ENCODE measurements at places on chromosomes 4 and X. TPM values are rescaled to one million over a fixed set of nuclear protein-coding genes. Genes with fewer than 3 reads are reported as not detected.

DNA sequence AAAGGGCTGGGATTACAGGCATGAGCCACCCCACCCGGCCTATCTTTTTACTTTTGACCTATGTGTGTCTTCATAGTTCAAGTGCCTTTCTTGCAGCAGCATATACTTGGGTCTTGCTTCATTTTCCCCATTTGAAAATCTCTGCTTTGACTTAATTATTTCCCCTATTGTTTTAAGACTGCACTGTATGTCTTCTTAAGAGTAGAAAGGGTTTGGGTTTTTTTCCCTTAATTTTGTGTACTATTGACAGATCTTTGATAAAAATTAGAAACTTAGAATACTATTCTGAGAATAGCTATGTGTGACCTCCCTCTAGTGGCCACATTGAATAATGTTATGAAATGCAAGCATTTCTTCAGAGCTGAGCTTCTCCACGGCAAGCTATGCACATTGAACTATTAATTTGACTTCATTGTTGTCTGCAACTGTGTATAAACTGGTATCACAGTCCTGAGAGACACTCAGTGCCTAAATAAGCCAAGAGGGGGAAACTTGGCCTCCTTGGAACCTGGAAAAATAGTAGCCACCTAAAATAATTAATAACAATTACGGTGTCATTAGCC lies 8.7 kb upstream of the SLC25A4 start:
- DNase-seq, result peak; percentile 54

DNA sequence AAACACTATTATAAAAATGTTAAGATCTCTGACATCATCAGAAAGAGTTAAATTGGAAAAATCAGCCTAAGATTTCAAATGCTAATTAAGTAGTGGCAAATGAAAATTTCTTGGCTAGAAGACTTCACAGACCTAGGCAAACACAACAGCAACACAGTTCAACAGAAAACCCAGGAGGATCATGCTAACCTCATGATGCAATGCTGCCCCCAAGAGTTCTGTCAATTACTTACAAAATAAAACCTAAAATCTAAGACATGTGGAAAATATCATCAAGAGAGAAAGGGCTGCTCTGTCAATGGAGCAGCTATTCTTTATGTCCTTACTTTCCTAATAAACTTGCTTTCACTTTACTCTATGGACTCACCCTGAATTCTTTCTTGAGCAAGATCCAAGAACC lies 21.0 kb downstream of the S100G start:
- peak; percentile 39 for DNase-seq

DNA sequence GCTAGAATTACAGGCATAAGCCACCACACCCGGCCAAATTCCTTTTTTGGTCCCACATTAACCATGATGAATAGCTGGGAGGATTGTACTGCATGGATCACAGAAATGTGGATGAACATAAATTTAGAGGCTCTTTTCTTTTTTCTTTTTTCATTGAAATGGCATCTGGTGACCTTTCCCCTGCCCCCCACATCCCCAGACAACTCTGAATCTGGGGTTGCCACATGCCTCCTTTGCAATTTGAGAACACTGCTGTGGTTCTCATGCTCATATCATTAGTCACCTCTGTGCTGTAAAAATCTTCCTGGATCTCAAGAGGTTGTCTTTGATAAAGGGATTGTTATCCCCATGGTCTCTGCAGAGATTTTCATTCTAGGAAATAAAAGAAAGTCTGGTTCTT lies 22.8 kb upstream of the FMR1NB start:
- no peak for DNase-seq

- peak; percentile 2 for DNase-seq
These were observed 7.9 kb upstream of the GPM6B start for GRCh38 chrX:13824746-13825145.

GRCh38 chrX:130075777-130076176 lies 34.5 kb downstream of the ELF4 start:
- DNase-seq, result no peak

GRCh38 chr4:141131723-141132071 lies 1.6 kb downstream of the RNF150 start:
- DNase-seq, result no peak

- peak; percentile 56 for DNase-seq
These were observed 41.0 kb upstream of the UCP1 start for GRCh38 chr4:140609548-140610425.

DNA sequence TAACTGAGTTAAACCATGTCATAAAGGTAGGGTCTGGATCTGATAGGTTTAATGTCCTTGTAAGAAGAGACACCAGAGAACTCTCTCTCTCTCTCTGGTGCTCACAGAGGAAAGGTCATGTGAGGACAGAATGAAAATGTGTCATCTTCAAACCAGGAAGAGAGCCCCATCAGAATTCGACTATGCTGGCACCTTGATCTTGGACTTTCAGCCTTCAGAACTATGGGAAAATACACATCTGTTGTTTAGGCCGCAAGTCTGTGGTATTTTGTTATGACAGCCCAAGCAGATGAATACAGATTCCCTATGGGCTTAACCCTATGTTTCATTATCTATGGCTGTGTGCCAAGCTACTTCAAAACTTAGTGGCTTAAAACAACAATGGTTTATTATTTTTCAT lies 105.5 kb upstream of the DDIT4L start:
- DNase-seq, result no peak

DNA sequence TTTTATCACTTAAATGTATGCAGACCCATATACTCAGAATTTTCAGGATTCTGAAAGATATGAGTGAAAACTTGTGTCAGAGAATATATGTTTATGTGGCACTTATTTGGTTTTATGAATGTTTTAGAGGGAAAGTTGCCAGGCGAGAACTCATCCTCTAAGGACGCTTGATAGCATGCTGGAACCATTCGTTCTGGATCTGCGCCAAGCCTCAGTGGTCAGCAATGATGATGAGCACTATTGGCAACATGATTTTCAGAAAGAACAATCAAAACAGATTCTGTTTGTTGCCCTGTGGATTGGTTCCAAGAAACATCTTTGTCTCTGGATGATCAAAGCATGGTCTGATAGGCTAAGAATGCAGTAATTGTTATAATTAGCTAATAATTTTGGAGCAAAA lies 32.1 kb upstream of the RAPGEF2 start:
- no peak for DNase-seq

DNA sequence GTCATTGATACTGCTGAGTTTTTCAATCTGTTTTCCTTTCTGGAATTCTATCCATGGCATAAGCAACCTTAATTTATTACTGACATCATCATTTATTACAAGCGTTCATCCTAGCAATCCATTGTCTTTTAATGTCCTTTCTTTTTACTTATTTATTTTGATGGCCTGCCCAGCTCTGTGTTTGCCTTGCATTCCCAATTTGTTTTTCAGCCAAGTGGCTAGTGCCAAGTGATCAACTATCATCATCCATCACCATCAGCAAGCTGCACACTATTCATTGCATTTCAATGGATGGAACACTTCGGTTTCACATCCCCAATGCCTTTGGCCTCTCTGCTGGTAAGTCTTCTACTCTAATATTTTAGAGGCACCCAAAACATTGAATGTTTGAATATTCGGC lies 831.7 kb upstream of the EPHA5 start:
- no peak for DNase-seq

GRCh38 chr4:109701566-109702410 lies 1.5 kb downstream of the CASP6 start:
- DNase-seq, result peak; percentile 85

GRCh38 chrX:139640259-139640658 lies 67.7 kb downstream of the MCF2 start:
- no peak for DNase-seq

DNA sequence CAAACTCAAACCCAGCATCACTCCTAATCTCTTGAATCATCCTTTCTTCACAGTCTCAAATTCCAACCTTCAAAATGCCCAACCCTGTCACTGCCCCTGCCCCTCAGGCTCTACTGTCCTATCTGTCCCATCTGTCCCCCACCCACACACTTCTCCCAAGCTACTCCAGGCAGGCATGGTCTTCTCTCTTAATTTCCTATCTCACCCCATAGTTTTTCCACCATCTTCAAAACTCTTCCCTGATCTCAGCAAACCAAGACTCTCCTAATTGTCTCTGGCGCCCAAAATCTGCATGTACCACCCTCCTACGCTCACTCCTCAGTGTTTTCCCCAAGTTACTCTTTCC lies 644 bp downstream of the LAMP2 start:
- no peak for DNase-seq

- no peak for DNase-seq
These were observed 39.0 kb upstream of the PROM1 start for GRCh38 chr4:16122784-16123183.

DNA sequence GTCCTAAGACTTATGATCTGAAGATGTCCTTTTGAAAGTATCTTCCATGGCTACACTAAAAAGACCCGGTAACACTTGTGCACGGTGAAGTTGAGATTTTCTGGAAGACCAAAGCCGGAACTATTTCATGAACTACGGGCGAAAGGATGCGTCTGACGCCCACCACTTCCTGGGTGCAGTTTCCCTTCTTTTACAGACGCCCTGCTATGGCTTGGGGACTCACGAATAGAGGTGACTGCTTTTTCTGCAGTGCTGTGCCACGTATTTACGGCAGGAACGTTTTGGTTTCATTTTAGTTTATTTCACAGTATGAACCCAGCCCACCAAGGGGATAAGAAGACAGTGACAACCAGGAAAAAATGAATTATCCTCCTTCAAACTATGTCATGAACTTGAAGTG lies 180.4 kb downstream of the AFAP1 start:
- DNase-seq, result no peak

DNA sequence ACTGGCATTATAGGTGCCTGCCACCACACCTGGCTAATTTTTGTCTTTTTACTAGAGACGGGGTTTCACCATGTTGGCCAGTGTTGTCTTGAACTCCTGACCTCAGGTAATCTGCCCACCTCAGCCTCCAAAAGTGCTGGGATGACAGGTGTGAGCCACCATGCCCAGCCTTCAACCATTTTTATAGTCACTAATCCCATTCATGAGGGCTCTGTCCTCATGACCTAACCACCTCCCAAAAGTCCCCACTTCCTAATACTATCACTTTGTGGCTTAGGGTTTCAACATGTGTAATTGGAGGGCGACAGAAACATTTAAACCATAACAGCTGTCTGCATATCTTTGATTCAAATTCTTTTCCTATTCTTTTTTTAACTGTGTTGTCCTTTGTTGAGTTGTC lies 229.6 kb upstream of the AGA start:
- no peak for DNase-seq

DNA sequence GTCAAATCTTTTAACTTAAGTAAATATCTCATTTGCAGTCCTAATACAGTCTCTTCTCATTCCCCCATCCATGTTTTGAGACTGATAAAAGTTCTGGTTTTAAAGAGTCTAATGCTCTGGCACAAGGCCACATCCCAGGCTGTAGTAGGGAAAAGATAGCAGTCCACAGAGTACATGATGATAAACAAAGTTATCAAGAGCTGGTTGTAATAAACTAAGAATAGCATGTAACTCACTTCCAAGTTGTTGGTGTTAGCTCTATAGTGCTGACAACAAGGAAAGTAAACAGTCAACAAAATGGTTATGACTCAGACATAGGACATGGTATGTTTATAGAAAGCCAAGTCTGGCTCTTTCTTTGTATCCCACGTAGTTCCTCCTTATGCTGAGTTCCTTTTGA lies 21.8 kb upstream of the AREG start:
- DNase-seq, result peak; percentile 76

- DNase-seq, result no peak
These were observed 26.7 kb downstream of the IRF2 start for GRCh38 chr4:184447664-184448063.

- DNase-seq, result no peak
These were observed 57.1 kb downstream of the ADD1 start for GRCh38 chr4:2900741-2901140.

GRCh38 chr4:73705056-73705432 lies 35.3 kb upstream of the CXCL8 start:
- no peak for DNase-seq

GRCh38 chr4:145888393-145888792 lies 50.2 kb downstream of the ZNF827 start:
- DNase-seq, result no peak

DNA sequence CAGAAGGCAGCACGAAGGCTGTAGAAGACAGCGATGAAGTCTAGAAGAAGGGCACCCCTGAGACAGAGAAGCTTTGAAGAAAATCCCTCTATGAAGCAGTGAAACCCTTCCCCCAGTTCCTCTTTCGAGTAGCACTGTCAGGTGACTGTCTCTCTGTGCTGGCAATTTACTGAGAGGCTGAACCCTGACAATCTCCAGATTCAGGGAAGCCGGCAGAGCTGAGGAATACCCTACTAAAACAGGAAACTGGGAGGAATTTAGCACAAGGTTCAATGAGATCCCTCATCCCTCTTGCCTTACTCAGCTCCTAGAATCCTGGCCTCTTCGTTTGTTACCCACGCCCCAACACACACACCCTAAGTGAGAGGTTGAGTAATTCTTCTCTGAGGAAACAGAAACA lies 239.7 kb upstream of the NOCT start:
- DNase-seq, result peak; percentile 50

DNA sequence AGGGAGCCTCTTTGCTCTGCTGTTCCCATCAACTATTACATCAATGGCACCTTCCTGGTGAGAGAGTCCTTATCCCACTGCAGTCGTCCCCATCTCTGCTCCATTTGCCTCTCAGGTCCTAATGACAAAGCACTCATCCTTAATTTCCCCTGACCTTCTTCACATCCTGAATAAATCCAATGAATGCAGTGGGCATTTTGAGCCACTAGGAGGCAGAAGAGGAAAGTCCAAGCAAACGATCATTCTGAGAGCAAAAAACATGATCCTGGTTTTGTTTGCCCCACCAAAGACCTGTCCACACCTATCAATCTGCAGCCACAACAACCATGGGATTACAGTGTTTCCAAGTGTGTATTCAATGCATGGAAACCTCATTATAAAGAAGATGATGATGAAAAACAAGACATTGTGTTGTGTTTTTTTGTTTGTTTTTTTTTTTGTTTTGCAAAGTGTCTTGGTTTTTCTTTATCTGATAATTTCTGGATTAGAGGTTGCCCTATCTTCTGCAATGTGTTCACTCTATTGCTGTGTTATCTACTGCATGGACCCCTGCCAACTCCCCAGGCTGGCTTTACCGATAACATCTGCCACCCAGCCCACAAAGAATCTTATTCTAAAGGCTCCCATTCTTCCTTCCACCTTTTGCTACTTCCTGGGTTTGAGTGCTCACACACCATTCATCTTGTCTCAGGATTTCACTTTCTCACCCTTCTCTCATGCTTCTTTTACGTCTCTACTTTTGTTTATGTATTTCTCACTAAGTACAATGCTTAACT lies 207.2 kb downstream of the NLGN4X start:
- DNase-seq, result peak; percentile 28

GRCh38 chrX:1734806-1735205 lies 119.9 kb downstream of the ASMT start:
- no peak for DNase-seq

- no peak for DNase-seq
These were observed 7.6 kb upstream of the UNC5C start for GRCh38 chr4:95556207-95556859.

The TMSB15A gene
- polyA plus RNA-seq, result 0.78 TPM

The NWD2 gene
- polyA plus RNA-seq, result under 0.01 TPM

The XPNPEP2 gene
- polyA plus RNA-seq, result 27.0 TPM

The GAGE12F gene
- polyA plus RNA-seq, result not detected

The SASH3 gene
- 3.8 TPM for polyA plus RNA-seq

The TCP11X2 gene
- polyA plus RNA-seq, result not detected

The CCNG2 gene
- polyA plus RNA-seq, result 9.2 TPM

The CEP44 gene
- 5.1 TPM for polyA plus RNA-seq

The DMRTC1 gene
- not detected for polyA plus RNA-seq

The SLITRK4 gene
- 0.12 TPM for polyA plus RNA-seq

The GAGE13 gene
- not detected for polyA plus RNA-seq

Measured in small intestine (tissue), 16 donors.